ENCODE measurements at places on chromosomes 1 and 21.

- no peak for DNase-seq
Measured at GRCh38 chr1:157104598-157105293, 5.1 kb upstream of the ETV3L start.

GRCh38 chr21:34736116-34736874 lies 67.5 kb downstream of the CLIC6 start:
- DNase-seq: no peak

DNA sequence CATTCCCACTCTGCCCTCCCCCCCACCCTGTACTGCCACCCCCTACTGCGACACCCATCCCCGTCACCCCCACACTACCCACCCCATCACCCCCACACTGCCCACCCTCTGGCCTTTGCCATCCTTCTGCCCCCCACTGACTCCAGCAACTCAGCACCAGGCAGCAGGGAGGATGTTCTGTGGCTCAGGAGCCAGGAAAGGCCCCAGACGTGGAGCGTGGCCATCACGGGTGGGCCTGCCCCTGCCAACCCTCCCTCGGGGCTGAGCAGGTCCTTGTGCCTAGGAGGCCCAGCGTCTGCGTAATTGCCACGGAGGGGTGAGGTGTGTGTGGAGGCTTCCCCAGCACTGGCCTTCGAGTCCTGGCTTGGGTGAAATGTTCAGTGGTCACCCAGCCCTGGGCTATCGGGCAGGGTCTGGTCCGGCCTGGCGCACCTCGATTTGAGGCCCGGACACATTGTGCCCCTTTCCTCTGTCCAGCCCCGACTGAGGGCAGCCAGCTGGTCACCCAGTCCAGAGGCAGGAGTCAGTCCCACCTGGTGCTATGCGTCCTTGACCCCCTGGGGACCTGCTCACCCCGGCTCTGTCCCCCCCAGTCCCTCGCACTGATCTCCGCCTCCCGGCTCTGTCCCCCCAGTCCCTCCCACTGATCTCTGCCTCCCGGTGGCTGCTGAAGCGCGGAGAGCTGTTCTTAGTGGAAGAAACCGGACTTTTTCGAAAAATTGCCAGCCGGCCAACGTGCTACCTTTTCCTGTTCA lies 23.0 kb downstream of the ARHGEF16 start:
- DNase-seq: no peak

- no peak for DNase-seq
Measured at GRCh38 chr1:68185743-68186142, 46.6 kb downstream of the WLS start.

DNA sequence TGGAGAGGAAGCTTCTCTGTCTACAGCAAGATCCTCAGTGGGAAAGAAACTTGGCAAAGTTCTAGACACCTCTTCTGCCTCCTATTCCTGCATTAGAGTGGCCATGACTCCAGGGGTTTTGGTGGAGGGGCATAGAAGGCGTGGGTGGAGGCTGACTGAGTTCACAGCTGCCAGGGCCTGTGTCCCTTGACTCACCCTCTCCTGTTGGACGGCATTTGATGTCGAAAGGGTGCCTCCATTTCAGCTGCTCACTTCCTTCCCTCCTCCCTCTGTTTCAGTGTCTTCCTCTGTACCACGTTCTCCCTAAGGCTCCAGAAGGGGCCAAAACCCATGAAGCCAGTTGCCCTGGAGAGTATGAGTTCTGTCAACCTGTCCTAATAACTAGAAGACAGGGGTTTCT lies 632 bp downstream of the TMEM79 start:
- no peak for DNase-seq

DNA sequence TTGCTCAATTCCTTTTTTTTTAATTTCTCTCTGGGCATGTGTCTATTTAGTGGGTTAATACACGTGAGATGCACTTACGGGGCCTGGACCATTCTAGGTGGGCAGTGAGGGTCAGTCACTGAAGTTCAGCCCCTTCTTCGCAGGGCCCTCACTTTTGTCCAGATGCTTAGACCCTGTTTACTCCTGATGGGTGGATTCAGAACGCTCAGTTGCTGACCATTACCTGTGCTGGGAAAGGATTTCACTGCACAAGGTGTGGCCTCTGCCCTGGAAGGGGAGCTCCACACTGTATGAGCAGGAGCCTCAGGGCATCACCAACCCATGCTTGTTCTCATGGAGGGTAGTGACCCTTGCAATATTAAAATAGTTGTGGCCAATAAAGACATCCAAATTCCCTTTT lies 4.5 kb downstream of the PRAMEF12 start:
- no peak for DNase-seq

All from GOT3 (cell line).